ENCODE measurements at places on chromosomes 1 and 21. TPM values are rescaled to one million over a fixed set of nuclear protein-coding genes. Genes with fewer than 3 reads are reported as not detected.

GRCh38 chr1:17093822-17094393, 25.3 kb downstream of the PADI2 start:
- DNase-seq, result no peak

DNA sequence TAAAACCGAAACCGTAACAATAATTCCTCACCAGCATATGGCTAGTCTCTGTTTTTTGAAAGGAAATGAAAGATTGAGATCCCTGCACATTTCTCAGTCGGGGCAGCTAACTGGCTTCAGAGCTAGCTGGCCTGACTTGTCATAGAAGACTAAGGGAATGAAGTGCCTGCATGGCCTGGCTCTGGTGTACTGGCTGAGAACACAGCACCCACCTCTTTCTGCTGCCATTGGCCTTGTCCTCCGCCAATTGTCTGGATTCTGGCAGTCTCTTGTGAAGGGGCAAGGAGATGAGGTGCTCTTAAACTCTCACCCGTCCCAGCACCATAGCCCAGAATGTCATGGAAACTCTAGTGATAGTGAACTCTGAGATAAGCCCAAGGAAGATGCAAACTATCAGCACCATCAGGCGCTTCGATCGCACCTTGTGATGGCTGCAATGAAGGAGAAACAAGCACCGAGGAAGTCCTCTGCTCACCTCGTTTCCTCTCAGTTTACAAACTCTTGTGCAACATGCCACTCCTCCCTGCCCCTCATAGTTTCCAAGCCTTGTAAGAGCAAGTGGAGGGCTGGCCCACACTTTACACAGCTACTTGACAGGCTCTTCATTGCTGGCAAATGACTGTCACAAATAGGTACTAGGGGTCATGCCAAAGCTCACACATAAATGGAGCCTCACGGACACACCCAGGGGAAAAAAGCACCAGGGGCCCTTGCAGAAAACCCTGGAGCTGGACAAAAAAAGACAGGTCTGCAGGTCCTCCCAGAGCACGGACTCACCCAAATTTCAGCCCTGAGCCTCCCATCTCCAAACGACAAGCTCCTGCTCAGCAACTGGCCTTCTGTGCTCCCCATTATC, 16.4 kb downstream of the INPP5B start:
- no peak for DNase-seq

DNA sequence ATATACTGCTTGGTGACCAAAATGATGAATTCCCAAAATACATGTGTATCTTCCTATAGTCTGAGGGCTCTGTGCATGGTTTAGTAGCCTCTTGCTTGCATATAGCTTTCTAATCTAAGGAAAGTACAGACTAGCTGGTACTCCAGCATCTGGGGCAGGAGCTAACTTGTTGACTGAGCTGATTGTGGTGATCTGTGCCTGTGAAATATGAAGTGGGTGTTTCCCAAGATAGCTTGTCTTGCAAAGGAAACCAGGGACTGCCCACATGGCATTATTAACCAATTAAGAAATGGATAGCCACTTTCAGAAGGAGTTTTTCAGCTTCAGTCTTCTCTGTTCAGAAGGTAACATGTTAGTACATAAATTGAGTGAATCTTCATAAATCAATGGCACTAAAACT, 219.8 kb downstream of the NEGR1 start:
- DNase-seq, result no peak

DNA sequence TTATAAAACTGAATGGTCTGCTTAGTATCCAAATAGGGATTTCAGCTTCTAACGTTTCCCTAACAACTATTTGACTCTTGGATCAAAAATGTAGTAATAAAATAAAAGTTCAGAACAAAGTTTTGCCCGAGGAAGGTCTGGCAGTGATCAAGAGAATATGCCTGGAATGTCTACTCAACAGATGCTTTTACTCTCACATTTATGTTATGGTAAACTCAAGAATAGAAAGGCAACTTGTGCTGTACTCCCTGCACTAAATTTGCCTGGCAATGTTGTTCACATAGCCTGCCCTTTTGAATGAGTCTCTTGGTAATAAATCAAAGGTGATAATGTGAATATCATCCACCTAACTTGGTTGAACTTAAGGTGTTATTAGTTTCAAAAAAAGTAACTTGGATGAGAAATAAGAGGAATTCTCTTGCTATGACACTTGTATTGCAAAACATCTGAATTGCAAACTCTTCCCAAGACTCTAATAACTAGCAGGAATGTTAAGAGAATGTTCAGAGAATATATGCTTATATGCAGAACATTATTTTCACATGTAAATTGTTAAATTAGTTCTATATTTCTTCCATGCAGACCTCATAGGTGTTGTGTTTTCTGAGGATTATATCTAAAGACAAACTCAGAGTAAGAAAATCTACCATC, 215.8 kb downstream of the COL24A1 start:
- no peak for DNase-seq

GRCh38 chr1:205205055-205205454, 6.4 kb downstream of the DSTYK start:
- no peak for DNase-seq

DNA sequence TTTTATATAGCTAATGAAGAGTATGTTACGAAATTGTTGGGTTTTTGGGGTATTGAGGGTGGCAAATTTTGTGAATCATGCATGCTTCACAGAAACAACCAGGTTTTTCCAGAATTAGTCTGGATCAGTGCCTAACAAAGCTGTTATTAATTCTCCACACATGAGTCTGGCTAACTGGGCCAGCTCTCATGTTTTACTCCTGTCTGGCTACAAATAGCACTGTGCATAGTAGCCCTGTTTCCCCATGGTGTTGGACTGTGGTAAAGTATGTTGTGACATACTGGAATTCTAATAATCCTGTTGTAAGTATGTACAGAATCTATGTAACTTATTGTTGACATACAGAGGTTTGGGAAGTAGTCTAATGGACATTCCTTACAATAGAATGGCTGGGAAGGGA, 35.8 kb downstream of the S100B start:
- no peak for DNase-seq

GRCh38 chr1:50658459-50659076, 235.3 kb upstream of the DMRTA2 start:
- DNase-seq, result no peak

- no peak for DNase-seq
Measured at GRCh38 chr1:30704271-30704670, 19.1 kb downstream of the MATN1 start.

The LHX8 gene
- polyA plus RNA-seq, result not detected

- DNase-seq, result no peak
Measured at GRCh38 chr1:5921129-5921528, 71.1 kb downstream of the NPHP4 start.

GRCh38 chr1:227797144-227797543, 18.3 kb upstream of the PRSS38 start:
- no peak for DNase-seq

The HSD3B2 gene
- 1.2 TPM for polyA plus RNA-seq

All from right renal cortex interstitium (tissue), 3 donors.